Ammon's horn (tissue), 1 donor: ENCODE measurements at places on chromosomes 13 and 19.

DNA sequence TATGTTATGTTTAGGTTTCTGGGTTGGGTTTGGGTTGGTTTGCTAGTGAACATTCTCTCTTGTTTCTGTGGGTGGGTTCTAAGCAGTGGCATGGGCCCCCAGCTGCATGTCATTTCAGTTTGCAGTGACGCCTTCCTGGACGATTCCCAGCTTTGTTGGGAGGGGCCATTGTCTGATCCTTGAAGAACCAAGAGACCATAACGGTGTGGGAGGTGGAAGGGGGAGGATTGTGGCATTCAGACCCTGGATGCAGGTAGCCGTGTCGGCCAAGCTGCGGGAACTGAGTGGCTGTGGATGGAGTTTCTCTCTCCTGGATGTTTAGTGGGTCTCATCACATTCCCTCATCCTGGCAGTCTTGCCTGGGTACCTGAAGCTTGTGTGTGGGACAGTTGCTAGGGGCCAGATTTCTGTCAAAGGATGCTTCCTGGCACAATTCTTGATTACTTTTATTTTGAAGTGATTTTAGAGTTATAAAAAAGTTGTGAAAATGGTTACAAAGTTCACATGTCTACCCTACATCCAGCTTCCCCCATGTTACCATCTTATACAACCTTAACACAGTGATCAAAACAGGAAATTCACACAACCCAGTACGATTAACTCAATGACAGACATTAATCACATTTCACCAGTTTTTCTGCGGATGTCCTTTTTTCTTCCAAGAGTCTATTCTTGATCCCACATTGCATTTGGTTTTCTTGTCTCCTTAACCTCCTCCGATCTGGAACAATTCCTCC, 123.8 kb downstream of the SIPA1L3 start:
- no peak for DNase-seq

DNA sequence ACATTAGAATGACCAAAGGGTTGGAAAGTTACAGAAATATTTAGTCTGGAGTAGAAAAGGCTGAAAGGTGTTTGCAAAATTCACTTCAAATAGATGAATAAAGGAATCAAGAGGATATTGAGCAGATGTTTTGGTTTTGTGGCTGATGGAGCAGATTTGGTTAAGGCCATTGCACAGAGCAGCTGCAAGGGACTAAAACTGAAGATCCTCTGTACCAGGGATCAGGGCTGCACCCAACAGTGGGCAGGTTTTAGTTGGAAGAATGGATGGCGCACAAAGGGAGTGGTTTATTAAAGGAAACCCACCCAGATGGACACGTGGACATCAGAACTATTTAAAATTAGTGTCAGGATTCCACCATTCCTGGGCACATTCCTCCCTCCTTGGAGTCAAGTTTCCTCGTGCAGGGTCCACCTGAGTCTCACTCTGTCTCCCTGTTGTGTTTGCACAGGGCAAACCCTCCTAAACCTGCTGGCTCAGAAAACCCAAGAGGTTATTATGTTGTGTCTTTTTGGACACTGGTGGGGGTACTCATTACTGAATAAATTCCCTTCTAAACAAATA, 9.2 kb upstream of the UBAC2 start:
- DNase-seq: no peak

- no peak for DNase-seq
These were observed 396.1 kb downstream of the EFNB2 start for GRCh38 chr13:106139377-106139776.

GRCh38 chr19:40279761-40280607, 5.2 kb downstream of the AKT2 start:
- no peak for DNase-seq

DNA sequence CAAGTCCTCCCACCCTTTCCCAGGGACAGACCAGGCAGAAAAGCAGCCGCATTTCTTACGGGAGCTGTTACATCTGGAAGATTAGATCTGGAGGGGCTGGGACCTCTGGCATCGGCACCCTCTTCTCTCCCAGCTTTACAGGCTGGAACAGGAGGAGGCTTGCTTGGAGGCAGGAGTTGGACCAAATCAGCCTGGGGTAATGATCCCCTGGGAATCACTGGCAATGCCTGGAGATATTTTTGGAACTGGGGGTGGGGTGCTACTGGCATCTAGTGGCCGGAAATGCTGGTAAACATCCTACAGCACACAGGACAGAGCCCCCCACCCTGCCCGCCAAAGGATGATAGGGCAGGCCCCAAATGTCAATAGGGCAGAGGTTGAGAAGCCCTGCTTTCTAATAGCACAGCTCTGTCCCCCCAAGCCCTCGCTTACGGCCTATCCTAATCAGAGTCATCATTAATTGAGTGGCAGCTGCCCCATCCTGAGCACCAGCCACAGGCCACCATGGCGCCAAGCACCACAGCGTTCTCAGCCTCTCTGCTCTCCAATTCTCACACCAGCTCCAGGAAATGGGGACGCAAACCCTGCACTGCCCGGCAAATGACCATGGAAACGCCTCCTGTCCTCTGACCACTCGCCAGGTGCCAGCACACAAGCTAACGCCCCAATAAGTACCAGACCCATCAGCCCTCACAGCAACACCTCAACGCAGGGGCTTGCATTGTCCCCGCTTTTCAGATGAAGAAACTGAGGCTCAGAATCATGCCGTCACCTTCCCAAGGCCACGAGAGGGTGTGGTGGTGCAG, 20.6 kb downstream of the LRRC4B start:
- no peak for DNase-seq

- DNase-seq: no peak
These were observed 10.7 kb downstream of the CCDC124 start for GRCh38 chr19:17943274-17944221.

GRCh38 chr13:30792285-30793000, 57.1 kb downstream of the ALOX5AP start:
- DNase-seq: peak; percentile 83

- no peak for DNase-seq
These were observed 6.5 kb downstream of the ZNF566 start for GRCh38 chr19:36482876-36483275.

DNA sequence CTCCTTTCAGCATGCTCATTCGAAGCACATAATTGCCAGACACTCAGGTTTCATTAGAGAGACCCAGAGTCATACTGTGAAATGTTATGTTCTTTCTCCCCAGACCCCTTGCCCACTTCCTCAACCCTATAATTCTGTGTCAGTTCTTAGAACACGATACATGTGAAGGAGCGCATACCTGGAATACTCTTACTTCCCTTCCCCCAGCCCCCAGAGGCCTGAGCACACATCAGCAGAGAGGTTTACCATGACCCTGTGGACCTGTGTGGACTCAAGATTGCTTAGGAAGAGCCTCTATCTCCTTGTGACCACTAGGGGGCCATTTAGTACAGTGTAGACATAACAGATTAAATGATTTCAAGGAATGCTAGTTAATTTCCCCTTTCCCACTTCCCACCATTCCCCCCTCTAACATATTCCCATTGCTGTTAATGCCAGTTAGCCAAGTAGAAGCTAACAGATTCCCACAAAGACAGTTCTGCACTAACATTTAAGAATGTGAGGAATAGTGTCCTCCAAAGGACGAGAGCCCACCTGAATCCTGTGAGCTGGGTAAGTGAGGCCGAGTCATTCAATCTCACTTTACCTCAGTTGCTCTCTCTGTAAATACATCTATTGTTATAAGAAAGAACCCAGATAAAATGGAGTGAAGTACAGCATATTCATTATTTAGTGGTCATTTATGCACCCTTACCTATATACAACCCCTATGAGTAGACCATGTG, 154.2 kb upstream of the MAB21L1 start:
- DNase-seq: peak; percentile 49

- no peak for DNase-seq
These were observed 109.2 kb downstream of the ESD start for GRCh38 chr13:46687810-46688209.

GRCh38 chr13:59750860-59751259, 412.9 kb downstream of the DIAPH3 start:
- peak; percentile 92 for DNase-seq

- DNase-seq: no peak
These were observed 559.0 kb upstream of the SLC10A2 start for GRCh38 chr13:103625194-103625593.

DNA sequence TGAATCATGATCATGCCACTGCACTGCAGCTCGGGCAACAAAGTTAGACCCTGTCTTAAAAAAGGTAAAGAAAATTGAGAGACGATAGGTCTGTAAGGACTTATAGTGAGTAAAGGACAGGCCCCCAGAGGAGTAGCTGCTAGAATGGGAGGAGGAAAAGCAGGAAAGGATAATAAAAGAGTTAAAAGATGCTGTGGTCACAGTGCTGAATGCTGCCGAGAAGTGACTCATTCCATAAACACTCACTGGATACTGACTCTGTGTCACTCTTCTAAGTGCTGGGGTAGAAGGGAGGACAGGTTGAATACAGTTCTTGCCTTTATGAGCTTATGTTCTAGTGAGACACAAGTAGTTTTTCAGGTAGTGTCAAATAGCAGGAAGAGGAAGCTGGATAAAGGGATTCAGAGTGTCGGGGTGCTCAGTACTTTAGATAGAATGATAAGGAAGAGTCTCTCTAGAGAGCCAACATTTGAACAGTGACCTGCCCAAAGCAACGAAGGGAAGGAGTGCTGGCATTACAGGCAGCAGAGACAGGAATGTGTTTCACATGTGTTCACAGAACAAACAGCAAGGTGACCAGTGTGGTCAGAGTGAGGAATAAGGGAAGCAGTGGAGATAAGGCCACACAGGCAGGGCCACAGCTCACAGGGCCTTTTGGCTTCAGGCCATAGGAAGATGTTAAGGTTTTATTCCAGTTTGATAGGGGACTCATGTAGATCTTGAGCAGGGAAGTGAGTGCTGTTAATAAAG, 1240.5 kb downstream of the UQCRFS1 start:
- DNase-seq: no peak

- no peak for DNase-seq
These were observed 82.6 kb downstream of the KATNAL1 start for GRCh38 chr13:30224732-30225131.

- DNase-seq: peak; percentile 65
These were observed 39.9 kb downstream of the FOXO1 start for GRCh38 chr13:40626561-40626960.

DNA sequence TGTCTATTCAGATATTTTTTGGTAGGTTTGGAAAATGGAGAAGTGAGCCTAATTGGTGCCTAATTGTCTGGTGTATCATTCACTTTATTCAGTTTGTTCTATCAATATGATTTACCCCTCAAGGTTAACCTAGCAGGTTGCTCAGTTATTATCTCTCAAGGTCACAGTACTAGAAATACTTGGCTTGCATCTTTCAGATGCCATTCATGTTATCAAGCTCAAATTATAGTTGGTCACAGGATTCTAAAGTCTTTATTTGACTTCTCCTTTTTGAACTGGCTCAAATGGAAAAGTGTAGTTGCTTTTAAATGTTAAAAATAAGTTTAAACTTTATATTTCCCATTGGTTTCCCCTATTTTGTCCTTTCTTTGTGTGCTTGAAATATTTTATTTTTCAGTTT, 2.6 kb downstream of the KCNRG start:
- no peak for DNase-seq

DNA sequence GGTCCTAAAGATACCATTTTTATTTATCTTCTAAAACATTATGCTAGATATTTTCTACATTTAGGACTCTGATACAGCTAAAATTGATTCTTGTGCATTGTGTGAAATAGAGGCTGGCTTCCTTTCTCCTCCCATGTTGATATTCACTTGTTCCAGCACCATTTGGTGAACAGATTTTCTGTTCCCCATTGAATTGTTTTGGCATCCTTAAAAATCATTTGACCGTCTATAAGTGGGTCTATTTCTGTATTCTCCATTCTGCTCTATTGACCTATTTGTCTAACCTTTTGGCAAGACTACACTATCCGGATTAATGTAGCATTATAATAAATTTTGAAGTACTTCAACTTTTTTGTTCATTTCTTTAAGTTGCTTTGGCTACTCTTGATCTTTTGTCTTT, 2689.2 kb downstream of the PCDH9 start:
- no peak for DNase-seq

DNA sequence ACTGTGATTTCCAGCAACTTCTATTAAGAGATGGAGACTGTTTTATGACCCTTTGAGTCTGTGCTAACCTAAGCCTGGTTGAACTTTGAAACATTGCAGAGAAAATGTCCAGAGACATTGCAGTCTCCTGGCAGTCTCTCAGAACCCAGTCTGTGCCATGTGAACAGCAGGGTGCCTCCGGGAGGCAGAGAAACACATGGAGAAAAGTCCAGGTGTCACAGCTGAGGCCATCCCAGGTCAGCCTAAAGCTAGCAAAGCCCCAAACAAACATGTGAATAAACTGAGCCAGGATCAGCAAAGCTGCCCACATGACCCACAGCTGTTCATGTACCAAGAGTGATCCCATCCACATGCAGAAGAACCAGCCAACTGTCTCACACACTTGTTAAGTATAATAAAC, 7.8 kb downstream of the CYP4F11 start:
- no peak for DNase-seq

DNA sequence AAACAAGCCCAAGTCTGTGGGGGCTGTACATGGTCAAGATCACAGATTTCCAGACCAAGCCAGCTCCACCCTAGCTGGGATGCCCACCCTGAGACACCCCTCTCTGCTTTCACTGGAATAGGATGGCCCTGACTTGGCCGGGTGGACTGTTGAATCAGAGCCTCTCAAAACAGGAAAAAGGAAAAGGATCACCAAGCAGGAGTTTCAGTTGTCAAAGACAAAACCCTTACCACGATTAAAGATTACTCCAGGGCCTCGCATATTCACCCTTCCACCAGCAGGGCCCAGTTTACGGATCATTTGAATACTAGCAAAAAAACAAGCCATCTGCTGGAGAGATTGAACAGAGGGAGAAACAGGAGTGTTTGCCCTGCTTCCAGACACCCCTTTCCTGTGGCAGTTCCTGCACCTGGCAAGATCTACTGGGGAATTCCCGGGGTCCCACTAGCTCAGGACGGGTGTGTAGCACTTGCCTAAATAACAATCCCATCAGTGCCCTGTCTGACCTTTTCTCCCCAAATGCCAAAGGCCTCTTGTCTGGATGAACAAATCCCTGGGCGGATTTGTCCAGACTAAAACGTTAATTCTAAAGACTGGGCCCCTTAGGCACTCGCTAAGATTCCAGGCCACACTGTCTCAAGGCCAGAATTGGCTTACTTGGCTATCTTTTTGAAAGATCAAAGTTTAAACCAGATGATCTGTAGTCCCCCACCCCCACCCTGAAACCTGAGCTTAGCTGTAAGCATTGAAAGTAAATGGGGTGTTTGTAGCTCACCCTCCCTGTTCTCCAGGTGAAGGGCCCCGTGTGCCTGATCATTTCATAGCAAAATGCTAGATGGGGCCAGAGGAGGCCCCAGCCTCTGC, 38.4 kb downstream of the ACTN4 start:
- DNase-seq: no peak

- no peak for DNase-seq
These were observed 22.9 kb downstream of the GP6 start for GRCh38 chr19:55015126-55015525.

- no peak for DNase-seq
These were observed 114.4 kb upstream of the IRS2 start for GRCh38 chr13:109900741-109901140.

DNA sequence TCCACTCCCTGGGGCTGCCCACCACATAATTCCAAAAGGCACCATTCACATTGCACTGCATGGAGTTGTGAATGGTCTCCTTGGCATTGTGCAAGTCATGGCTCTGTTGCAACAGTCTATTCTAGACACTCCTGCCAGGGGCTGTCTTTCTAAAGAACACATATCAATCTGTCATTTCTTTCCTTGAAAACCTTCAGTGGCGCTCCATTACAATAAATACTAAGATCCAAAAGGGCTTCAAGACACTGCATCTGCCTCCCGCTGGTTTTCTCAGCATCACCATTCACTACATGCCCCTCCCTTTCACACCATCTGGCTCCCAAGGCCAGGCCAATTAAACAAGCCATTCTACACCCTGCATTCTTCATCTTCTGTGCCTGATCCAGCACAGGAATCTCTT, 32.2 kb upstream of the TM9SF2 start:
- DNase-seq: no peak
